NCI-H748 treated with DMSO at 0.1 percent for 48 hours (cell line): ENCODE measurements at places on chromosomes 1 and 21.
A peak's percentile ranks its signal among the peaks of the same experiment; 100 is the strongest.

DNA sequence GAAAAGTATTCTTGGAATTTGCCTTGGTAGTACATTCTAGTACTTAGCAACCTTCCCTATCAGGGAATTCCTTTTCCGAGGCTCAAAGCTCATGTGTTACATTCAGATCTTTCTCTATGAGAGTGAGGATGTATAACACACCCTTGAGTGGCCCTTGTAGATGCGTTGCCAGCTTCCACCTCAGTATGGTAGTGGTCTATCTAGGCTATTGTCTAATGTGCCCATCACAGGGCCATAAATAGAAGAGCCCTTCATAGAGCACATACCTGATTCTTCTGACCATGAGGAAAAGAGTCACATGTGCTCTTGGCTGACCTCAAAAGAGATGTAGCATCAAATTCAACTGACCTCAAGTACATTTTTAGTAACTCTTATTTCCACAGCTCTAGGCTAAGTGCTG lies 14.0 kb upstream of the ZC3H11B start:
- DNase-seq = no peak

GRCh38 chr1:29901624-29902325 lies 665.5 kb downstream of the PTPRU start:
- DNase-seq = no peak

DNA sequence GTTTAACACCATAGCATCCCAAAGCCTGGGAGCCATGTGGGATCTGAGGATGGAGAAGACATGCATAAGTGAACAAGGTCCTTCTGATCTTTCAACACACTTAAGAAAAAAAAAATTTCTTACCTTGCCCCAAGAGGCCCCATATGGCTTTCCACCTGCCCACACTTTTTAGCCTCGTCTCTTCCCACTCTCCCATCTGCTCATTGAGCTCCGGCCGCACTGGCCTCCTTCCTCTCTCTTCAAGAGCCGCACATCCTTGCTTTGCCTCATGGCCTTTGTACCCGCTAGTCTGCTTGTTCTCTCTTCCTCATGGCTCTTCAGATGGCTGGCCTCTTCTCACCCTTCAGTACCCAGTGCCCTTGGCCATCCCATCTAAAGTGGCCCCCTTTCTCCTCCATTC lies 70.2 kb upstream of the PDE4B start:
- DNase-seq = no peak

- DNase-seq = no peak
These were observed at the start of the genes DCST1 and DCST2 for GRCh38 chr1:155033524-155033923. TSS of gene DCST1 (plus strand) at chr1:155033824. CDS start at chr1:155034037, 213 bp downstream. TSS of gene DCST2 (minus strand) at chr1:155033781. CDS start at chr1:155033701, 80 bp downstream.

DNA sequence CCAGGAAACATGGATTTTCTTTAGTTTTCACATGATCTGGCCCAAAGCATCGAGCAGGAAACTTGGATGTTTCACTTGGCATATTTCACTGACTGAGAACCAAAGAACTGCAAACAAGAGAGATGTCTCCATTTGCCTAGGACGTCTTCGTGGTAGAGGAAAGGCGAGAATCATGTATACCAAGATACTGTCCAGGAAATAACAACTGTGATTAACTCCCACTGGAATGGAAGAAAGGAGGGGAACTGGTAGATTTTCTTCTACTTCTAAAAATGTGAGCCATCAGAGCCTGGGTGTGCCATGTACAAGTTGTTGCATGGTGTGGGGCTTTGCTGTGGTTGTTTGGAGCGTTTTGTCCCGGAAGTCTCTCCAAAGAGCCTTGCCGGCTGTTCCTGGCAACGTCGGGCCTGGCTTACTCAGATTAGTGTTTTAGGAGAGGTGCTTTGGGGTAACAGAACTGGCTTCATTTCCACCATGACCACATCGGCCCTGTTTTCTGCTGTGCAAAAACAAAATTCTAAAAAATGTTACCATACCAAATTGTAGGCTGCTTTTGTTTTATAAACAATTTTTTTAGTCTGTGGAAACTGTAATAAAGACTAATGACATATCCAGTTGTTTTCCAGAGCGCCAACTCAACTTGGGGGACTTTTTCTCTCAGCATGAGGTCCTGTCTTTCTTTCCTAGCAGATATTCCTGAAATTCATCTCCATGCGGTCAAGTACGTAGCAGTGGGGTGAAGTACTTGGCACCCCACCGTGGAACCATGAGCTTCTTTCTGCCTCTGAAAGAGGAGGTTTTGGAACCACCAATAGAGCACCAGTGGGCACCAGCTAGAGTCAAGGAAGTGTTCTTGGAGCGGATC lies 118.3 kb downstream of the TM2D1 start:
- DNase-seq = no peak

DNA sequence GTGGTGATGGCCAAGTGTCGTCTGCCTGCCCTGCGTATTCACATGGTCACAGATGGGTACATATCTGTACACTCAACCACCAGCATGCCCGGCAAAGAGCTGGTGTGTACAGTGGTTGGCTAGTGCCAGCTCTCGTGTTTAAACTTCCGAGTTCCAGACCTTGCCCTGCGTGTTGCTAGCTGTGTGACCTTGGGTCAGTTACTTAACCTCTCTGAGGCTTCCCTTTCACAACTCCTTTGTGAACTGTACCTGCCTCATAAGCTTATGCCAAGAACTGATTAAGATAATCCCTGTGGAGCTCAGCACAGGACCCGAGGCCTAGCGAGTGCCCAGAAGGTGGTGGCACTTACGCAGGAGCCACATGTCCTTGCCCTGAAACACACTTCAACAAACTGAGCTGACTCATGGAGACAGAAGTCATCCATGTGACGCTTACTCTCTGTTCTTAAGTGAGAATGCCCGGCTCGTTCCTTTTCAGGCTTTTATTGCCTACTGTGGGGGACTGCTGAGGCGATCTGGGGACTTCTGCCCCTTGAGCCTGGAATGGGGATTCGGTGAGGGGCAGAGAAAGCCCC lies 55.4 kb downstream of the ALPL start:
- DNase-seq = no peak

DNA sequence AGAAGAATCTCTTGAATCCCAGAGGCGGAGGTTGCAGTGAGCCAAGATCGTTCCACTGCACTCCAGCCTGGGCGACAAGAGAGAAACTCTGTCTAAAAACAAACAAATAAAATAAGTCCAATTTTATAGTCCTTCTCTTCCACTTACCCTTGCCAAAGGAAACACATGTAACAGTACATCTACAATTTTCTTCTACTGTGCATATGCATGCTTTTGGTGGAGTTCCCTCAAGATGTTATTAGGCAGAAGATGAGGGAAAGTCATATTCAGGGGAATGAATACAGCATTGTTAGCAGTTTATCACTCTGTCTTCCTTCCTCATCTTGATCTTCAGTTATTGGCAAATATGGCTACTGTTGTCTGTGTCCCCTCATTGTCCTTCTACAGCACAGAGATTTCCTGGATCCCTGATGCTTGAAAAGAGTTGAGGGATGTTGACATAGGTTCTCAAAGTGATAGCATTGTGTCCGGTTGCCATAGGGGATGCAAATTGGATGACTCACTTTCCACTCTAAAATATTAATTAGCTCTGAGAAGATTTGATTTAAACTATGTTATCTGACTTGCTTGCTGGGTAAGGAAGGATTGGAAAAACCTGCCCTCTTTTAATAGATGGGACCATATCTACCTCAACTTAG lies 1173.6 kb downstream of the KCNT2 start:
- DNase-seq = no peak

- DNase-seq = no peak
These were observed 48.3 kb upstream of the C1orf174 start for GRCh38 chr1:3948344-3948743.

GRCh38 chr1:13929313-13929712 lies 229.3 kb downstream of the PRDM2 start:
- DNase-seq = no peak

DNA sequence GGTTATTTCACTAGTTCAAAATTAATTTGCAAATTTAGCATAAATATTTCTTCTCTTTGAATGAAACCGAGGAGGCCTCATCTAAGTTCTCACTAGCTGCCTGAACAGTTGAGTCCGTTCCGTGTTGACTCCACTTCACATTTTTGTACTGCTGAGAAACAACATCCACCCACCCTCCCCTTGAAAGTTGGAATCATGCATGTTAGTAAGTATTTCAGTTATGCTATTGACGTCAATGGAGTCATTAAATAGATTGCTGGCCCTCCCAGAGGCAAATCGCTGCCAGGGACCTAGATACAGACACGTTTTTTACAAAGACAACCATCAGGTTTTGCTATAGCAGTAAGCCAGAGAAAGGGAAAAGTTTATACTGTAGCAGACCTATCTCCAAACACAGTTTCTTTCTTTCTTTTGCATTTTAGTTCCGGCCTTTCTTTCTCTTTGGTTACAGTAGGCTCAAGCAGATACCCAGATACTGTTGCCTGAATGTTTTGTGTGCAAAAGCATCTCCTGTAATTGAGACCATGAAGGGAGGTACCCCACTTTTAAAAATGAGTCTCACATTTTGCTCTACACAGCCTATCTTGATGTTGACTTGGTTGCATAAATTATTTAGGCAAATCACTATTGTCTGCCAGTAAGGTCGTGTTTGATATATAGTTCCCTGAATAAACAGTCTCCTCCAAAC lies 262.6 kb upstream of the SGIP1 start:
- no peak for DNase-seq

- DNase-seq = no peak
These were observed 154.9 kb downstream of the CRB1 start for GRCh38 chr1:197422993-197423392.

DNA sequence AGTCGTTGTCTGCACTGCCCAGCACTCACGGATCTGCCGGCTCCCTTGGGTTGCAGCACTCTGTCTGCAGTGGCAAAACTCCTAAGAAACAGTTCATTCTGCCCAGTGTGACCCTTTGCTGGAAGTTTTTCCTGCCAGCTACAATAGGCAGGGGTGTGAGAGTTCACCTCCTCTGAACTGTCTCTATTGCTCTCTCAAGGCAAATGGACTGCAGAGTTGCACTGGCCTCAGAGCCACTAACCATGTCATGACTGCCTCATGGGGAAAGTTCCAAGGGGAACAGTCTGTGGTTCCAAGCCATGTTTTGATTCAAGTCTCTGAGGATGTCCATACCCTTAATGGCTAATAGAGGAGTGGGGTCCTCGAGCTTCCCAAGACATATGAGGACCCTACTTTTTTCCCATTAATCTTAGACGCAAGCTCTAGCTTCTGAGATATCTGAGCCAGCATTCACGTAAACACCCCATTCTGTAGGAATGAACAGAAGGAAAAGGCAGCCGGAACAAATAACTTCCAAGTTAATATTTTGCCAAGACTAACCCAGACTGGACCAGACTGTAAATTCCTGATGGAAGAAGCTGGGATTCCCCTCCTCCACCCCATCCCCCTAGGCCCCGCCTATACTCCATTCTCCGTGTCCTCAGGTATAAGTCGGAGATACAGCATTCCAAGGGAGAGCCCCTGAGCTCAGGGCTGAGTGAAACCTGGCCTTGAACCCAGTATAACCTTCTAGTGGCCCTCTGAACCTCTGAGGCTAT lies 93.8 kb upstream of the AKT3 start:
- DNase-seq = no peak

DNA sequence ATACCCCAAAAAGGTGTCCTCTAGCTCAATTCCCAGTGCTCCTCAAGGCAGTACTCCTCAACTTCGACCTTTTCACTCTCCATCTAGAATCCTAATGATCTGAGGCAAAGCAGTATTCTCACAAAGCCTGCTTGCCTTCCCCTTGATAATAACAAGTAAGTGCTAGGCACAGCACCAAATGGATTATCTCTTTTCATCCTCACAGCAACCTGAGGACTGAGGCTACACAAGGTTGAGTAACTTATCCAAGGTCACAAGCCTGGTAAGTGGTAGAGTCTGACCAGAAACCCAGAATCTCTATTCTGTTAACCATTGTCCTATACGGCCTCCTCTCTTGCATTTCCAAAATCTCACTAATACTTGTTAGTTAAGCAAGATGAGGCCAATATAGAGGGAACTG lies 5.1 kb downstream of the SYDE2 start:
- DNase-seq = no peak

GRCh38 chr1:186828611-186829454 lies at the start of gene PLA2G4A:
TSS of gene PLA2G4A (plus strand) at chr1:186828949. CDS start at chr1:186854355, 25,406 bp downstream.
- no peak for DNase-seq

- DNase-seq = no peak
These were observed 739.6 kb upstream of the CXADR start for GRCh38 chr21:16773206-16773605.

DNA sequence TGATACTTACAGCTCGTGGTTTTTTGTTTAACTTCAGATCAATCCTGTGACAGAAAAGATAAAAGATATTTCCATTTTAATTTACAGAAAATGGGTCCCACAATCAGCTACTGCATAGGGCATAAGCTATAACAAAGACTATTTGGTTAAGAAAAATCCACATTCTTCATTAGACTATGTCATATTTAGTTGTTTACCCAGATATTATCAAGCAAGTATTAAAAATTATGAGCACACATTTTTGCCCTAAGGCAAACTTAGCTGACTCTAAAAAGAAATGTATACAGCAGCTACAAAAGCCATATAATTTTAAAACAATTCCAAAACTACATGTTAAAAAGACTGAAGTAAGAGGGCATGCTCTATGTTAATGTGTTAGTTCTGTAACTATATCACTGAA lies 18.7 kb downstream of the MEAF6 start:
- no peak for DNase-seq

DNA sequence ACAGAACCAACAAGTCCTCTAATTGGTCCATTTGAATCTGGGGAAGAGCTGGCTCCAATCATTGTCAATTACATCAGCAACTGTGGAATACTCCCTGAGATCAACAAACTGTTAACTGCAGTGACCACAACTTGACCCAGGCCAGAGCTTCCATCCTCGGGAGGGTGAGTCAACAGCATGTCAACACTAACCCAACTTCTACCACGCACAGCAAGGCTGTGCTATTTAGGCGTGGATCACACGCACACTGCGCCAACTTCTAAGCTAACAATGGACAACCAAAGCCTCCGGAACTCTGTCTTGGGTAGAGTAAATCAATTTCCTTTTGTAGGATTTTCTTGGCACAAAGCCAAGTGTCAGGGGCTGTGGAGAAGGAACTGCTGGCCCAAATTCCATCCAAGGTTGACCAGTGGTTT lies 30.4 kb downstream of the APP start:
- DNase-seq = peak; percentile 11

GRCh38 chr1:65939191-65939590 lies 146.5 kb downstream of the PDE4B start:
- no peak for DNase-seq

DNA sequence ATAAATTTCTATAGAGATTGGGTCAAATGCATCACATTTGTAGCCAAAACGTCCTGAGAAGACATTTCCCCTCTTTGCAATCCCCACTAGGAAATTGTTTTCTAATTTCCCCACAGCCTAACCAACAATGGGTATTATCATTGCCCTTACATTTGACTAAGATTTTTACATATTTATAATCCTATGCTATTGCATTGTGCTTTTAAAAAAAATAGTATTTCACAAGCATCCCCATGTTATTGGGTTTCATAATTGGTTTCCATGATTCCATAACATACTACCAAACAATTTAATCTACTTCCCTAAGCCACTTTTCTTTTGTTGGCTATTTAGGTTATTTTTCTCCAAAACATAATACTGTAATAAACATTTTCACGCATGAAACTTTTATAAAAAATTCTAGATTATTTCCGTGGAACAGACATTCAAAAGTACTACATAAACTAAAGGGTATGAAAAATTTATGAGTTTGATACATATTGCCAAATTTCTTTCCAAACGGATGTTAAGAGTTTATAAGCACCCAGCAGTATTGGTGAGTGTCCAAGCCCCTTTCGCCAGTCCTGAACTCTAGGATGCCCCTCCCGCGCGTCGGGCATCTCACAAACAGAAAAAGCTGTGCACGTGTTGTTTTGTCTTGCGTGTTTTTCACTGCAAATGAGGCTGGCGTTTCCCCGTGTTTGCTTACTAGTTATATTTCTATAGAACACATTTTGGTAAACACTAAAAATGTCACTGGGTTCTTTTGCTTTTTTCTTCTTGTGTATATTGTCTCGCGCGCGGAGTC lies 2.0 kb upstream of the LHX4 start:
- no peak for DNase-seq

- DNase-seq = no peak
These were observed 25.5 kb downstream of the SLC19A1 start for GRCh38 chr21:45516671-45517151.
